ENCODE measurements at places on chromosomes 7 and 10.

GRCh38 chr10:21919906-21920305 lies 83.6 kb downstream of the DNAJC1 start:
- DNase-seq = no peak

GRCh38 chr7:139629392-139630082 lies 106.1 kb downstream of the CLEC2L start:
- no peak for DNase-seq

GRCh38 chr7:98360221-98361130 lies 40.4 kb downstream of the BAIAP2L1 start:
- no peak for DNase-seq

DNA sequence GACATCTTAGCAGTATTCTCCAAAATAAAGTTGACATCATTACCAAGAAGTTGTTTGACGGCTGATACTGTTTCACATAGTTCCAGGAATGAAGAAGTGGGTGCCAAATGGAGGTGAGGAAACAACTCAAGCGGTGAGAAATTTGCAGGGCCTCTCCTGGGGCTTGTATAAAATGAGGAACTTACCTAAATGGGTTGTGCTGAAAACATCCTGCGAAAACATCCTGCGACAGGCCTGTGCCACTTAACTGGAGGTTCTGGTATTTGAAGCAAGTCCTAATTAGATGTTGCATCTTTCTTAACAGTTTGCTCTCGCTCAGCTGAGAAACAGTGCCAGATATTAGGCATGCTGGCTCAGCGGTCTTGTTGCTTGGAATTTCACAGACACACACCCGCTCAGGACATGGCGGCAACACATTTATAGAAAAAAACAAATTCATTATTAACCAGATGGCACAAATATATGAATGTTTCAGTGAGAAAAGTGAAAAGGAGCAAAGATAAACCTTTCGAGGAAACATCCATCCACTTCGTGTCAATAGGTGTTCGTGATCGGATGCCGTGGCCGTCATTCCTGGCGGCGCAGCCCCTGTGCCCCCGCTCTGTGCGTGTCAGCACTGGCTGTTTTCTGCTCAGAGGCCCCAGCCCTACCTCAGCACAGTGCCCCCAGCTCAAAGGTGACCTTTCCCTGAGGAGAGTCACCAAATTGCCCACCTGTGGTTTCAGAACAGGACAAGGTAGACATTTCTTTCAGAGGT lies 48.1 kb downstream of the CDC123 start:
- no peak for DNase-seq

GRCh38 chr10:13767676-13768178 lies 181.0 kb downstream of the PRPF18 start:
- DNase-seq = no peak

DNA sequence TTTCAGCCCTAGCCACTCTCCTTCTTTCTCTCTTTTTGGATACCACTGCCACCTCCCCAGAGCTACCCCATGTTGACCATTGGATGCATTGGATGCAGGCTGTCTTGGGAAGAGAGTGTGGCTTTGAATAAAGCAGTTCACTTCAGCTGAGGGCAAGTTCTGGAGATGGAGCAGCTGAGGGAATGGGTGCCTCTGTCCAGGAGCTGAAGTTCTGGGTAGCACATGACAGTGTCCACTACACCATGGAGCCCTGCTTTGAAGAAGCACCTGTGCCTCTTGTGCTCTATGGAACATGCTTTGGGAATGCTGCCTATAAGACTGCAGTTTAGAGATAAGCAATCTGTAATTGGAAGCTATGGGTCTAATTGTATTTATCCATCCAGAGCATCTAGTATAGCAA lies 1028.7 kb downstream of the TYW1 start:
- no peak for DNase-seq

- no peak for DNase-seq
Measured at GRCh38 chr7:156935250-156935649, 14.3 kb upstream of the NOM1 start.

GRCh38 chr7:17307969-17308648 lies 9.7 kb downstream of the AHR start:
- DNase-seq = no peak

GRCh38 chr10:69060127-69060798 lies 27.6 kb upstream of the SRGN start:
- no peak for DNase-seq

- DNase-seq = no peak
Measured at GRCh38 chr7:133783276-133783675, 343.9 kb upstream of the LRGUK start.

GRCh38 chr10:132264966-132265889 lies 42.5 kb downstream of the STK32C start:
- no peak for DNase-seq

GRCh38 chr10:34522546-34522945 lies 292.6 kb downstream of the PARD3 start:
- no peak for DNase-seq

GRCh38 chr7:28258240-28258639 lies 77.6 kb upstream of the JAZF1 start:
- DNase-seq = no peak

- no peak for DNase-seq
Measured at GRCh38 chr10:73287441-73287840, 35.0 kb upstream of the MRPS16 start.

DNA sequence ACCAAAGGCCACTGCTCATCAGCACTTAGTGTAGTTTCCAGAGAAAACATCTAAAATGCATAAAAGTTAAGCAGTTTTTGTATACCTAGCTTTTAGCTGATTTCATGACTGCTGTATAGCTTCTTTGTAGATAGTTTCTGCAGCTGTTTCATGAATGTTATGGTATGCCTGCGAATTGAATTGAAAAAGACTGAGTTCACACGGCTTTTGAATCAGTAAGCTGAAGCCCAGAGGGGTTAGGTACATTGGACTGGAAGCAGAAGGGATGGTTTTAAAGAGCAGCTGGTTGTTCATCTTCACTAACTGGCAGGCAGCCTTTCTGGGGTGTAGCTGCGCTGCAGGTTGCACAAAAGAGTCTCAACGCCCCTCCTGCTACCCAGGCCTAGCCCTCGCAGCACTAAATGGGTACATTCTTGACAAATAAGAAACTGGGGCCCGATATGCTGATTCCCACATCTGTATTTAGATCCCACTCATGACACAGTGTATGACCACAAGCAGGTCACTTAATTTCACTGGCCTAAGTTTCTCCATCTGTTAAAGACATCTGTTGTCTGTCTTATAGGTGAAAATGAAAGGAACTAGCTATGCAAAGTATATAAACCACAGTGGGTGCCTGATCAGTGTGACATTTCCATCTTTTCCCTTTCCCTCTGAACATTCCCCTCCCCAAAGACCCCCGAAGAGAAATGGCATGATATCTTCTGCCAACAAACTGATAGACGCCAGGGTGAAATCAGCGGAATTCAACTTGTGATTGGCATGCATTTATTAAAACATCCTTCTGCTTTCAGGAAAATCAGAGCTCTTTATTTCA lies 85.9 kb upstream of the AGBL3 start:
- DNase-seq = no peak

DNA sequence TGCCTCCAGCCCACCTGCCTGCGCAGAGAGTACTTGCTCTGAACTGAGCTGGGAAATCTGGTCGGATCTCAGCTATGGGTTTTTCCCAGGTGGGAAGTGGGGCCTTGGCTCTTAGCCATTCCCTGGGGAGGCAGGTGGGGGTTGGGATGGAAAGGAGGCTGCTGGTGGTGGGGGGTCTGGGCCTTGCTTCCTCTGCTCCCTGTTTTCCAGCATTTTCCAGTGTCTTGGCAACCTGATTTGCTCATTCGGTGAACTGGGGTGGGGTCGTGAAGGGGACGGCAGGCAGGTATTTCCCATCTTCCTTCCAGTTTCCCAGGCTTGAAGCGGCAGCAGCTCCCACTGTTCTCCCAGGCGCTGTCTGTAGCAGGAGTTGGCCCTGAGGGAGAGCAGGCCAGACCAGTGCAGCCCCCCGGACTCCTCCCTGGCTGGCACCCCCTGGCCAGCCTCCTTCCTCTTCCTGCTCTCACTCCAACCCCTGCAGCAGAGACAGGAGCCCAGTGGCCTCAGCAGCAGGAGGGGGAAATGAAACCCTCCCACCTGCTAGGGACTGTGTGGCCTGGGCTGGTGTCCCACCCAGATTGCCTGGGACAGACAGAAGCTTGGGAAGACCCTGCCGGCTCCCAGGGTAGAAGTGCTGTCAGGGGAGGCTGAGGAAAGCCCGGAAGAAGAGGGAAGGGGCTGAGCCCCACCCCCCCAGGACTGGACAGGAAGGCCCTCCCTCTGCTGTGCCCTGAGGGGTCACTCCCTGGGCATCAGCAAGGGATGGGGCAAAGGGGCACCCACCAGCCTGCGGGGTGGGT lies 6.6 kb downstream of the TRIM8 start:
- DNase-seq = no peak

DNA sequence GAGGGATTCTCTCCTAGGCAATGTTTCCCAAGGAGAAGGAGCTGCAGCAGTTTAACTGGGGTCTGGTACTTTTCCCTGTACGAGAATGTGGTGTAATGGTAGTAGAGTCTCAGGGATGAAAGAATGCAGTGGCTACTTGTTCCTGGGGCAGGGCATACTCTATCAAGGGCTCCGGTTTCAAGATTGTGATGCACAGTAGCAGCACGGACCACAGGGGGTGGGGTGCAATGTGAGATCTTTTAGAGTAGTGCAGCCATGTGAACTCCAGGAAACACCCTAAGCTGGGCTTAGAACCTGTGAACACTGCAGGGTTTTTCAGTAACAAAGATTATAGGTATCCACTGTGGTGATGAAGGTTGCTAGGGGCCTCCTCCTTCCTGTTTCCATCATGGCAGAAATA lies 903.9 kb downstream of the NRG3 start:
- no peak for DNase-seq

DNA sequence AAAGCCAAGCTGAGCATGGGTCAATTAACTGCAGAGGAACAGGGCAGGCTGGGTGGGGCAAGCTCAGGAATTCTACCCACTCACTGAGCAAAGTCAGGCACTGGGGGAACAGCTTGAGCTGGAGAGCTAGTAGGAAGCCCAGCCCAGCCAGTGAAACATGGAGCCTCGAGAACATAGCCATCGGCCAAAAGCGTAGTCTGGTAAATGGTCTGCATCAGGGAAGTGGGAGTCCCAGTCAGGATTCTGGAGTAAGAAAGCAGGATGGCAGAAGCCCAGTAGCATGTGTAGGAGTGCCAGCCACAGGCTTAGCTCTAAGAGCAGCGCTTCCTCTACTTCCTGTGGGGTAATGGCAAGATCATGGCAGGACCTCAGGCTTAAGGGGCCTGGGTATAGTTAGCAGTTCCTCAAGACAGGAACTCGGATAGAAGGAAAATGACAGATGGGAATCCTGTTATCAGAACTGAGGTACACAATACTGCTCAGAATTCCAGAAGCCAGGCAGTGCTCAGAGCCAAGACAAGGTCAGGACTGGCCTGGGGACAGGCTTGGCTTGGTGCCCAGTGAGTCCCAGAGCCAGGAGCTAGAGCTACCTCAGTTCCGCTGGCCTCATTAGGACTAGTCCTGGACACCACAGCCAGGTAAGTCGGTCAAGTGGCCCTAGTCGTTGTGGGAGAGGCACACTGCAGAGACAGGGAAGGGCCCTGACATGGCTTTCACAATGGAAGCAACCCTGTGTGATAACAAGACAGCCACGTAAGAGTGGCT lies 65.4 kb upstream of the MXI1 start:
- DNase-seq = no peak

- no peak for DNase-seq
Measured at GRCh38 chr10:86263907-86264306, 102.7 kb downstream of the GRID1 start.

DNA sequence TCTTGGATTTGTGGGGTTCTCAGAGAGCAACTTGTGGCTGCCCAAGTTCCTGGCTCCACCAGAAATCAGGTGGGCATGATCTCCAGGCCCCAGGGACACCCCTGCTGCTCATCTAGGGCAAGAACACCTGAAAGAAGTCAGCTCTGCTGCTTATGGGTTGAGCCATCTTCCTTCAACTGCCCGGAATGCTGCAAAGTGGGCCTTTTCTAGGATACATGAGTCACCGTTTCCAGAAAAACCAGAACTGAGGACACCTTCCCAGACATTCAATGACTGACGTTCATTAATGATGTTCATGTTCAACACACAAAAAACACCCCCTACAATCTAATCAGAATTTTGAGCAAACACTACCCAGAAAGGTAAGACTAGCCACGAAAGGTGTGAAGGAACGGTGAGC lies 98.0 kb downstream of the MAD1L1 start:
- no peak for DNase-seq

GRCh38 chr7:43927810-43928209 lies 1.6 kb downstream of the UBE2D4 start:
- DNase-seq = no peak

DNA sequence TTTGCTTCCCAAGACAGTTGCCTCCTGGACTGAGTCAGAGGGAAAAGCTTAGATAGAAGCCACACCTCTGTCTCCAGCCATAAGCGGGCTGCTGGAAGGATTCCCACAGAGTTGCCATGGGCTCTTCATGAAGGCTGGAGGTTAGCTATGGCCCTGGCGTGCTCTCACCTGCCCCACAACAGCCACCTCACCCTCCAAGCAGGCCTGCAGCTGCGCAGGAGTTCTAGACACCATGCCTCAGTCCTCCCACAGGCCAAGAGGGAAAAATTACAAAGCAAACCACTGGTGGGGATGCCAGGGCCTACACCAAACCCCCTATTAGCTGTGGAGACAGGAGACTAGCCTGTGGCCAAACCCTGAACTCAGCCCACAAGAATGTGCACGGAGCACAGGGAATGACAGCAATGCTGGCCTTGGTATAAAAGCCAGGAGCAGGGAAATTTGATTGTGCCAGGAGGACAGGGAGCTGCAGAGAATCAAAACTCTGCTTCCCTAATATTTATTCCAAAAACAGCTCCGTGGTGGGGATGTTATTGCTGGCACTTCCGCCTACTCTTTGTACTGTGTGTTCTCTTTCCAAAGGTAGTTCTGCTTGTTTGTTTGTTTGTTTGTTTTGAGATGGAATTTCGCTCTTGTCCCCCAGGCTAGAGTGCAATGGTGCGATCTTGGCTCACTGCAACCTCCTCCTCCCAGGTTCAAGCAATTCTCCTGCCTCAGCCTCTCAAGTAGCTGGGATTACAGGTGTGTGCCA lies 60.3 kb upstream of the STK17A start:
- no peak for DNase-seq

DNA sequence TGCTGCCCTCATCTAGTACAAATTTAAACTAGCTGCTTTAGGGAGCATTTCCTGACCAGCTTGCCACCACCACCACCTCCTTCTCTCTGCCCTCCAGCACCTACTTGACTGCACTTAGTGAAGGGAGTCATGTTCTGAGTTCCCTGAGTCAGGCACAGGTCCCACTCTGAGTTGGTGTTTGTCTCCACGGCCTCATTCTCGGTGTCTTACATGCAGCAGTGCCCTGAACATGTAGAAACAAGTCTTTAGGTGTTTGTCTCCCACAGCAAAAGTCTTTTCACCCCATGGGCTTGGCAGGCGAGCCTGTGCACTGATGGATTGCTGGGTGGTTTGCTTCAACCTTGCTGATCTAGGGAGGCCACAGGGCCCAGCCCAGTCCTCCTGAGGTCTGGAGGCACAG lies 16.9 kb downstream of the TSPAN14 start:
- DNase-seq = no peak
